ENCODE measurements at places on chromosomes 16 and 17.

GRCh38 chr17:11807606-11808005 lies 189.7 kb downstream of the ZNF18 start:
- no peak for DNase-seq

DNA sequence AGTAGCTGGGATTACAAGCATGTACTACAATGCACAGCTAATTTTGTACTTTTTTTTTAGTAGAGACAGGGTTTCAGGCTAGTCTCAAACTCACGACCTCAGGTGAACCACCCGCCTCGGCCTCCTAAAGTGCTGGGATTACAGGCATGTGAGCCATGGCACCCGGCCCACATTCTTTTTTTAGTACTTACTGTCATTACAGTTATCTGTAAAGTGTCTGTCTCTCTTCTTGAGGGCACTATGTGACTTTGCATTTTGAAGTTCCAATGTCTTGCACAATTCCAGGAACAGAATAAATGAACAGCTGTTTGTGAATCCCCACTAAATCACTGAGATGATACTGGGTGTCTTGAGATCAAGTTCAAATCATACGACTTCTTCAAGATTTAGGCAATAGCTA lies 1540.3 kb downstream of the CDH11 start:
- no peak for DNase-seq

DNA sequence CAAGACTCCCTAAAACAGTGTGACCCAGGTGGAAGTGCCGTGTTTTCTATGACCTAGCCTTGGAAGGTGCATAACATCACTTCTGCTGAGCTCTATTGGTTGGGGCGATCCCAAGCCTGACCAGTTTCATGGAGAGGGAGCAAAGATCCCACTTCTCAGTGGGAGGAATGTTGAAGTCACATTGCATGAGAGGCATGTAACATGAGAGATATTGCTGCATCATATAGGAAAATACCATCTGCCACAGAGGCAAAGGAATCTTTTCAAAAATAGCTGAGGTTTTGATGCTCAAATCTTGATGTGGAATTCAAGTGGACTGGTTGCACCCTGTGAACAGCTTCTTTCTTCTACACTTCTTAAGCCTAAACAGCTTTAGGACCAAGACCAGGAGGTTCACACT lies 56.4 kb upstream of the NLRP1 start:
- DNase-seq: no peak

DNA sequence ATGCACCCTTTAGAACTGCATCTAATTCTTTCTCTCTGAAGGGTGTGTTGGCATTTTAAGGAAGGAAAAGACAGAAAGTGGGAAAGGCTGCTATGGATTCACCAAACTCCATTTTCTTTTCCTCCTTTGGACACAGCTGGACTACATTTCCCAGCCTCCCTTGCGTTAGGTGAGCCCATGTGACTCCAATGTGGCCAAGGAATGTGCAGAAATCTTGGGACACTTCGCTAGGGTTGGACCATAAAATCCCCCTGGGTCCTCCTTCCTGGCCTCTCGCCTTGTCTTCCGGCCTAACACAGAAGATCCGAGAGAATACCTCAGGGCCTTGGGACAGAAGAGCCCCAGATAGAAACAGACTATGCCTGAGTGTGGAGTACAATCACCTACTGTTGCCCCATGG lies 56.3 kb downstream of the ABCC12 start:
- DNase-seq: no peak

- no peak for DNase-seq
Measured at GRCh38 chr17:69555056-69555455, 140.6 kb downstream of the MAP2K6 start.

GRCh38 chr16:78593352-78593751 lies 493.9 kb downstream of the WWOX start:
- no peak for DNase-seq

GRCh38 chr16:48323783-48324775 lies 61.1 kb downstream of the SIAH1 start:
- DNase-seq: no peak

DNA sequence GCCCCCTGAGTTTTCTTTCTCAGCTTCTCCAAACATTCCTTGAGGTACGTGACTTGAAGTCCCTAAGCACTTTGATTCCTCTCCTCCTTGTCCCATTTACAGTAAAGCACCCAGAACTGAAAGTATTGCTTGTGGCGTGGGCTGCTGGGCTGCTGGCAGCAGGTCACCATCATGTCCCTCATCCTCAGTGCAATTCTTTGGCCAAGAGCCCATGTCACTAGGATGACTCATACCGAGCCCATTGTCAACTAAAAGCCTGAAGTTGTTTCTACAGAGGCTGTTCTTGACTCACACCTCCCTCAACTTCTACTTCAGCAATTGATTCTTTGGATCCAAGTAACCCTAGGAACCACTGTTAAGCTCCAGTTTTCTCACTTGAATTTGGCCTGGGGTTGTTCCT lies 54.3 kb downstream of the KPNA2 start:
- peak; percentile 14 for DNase-seq

DNA sequence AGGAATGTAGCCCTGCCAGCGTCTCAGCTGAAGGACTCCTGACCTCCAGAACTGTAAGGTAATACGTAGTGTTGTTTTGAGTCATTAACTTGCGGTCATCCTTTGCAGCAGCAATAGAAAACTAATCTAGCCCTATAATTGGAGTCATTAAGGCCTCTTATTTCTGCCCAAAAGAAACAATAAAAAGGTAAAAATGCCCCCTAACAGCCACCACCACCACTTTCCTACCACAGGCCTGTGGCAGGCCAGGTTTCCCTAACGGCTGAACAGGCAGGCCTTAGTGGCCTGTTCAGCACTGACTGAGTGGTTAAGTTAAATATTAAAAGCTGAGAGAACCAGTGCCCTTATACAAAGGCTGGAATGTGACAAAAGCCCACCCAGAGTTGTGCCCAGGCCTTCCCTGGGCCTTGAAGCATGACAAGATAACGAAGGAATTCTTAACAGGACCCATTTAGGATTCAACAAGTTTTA lies 286.5 kb upstream of the ERCC4 start:
- DNase-seq: no peak

DNA sequence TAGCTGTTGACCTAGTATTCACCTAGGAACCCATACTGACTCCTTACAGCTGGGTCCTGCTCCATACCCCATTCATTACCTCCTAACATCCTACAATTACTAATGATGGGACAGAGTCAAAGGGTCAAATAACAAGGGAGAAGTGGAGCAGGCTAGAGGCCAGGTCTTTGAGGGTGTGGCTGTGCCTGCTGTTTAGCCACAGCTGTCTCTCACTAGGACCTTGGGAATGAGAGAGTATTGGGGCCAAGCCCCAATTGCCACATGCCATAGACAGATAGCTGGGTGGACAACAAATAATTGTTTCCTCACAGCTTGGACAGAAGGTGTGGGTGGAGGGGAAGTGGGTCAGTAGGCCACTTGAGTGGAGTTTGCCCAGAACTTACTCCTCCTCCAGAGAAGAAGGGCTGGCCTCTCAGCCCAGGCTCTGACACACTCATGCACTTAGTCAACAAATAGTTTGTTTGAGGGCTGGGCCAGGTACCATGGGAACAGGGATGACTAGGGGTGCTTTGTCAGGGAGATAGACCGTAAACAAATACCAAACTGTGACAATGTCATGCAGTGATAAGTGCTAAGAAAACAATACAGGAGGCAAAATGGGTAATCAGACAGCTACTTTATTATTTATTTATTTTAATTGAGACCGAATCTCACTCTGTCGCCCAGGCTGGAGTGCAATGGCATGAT lies 10.2 kb upstream of the CENPT start:
- no peak for DNase-seq

DNA sequence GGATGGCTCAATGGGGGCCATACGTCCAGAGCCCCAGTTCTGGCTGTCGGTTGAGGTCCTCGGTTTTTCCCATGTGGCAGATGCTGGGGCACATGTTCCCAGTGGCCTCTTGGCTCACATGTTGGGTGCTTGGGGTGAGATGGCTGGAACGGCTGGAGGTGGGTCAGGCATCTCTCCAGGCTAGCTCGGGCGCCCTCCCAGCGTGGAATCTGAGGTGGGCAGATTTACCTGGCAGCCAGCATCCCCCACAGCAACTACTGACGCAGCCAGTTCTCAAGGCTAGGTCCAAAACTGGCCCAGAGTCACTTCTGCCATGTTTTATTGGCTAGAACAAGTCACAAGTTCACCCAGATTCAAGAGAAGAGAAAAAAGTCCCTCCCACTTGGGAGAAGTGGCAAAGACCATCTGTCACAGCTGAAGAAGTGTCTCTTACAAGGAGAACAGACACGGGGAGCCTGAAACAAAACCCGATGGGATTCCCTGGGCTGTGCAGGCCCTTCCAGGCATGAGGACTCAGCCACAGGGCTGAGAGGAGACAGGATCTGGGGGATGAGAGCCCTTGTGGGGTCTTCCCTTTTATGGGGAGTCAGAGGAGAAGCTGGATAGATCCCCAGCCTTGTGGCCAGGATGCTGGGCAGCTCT lies 15.2 kb downstream of the ACE start:
- DNase-seq: no peak

DNA sequence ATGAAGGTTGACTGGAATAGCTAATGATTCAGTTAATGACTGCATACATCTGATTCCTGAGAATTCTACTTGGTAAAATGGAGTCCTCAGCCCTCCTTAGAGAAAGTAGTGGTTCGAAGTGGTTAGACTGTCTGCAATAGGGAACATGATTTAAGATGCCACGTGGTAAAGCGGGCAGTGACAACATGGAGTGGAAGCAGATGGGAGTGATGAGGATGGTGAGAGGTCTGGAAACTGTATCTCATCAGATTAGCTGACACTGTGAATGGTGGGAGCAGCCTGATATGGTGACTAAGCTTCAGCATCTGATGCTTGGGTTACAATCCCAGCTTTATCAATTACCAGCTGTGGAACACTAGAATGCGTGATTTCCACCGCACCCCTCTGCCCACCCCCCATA lies 8.4 kb downstream of the CDH11 start:
- DNase-seq: no peak

- no peak for DNase-seq
Measured at GRCh38 chr17:77492446-77493237, 351.9 kb downstream of the SEC14L1 start.

DNA sequence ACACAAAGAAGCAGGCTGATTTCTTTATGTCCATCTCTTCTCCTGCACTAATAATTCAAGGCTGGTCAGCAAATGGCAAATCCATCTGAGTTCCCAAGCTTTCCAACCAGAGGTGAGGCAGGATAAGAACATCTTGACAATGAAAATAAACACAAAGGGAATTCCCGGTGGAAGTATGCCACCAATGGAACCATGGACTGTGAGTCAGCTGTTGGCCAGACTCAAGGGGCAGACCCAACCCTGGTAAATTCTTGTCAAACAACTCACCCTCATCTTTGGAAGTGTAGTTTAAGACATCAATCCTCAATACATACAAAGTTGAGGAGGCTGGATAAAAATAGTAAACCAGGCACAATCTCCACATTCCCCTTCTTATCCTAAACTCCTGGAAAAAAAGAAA lies 74.3 kb upstream of the CES5A start:
- DNase-seq: no peak

DNA sequence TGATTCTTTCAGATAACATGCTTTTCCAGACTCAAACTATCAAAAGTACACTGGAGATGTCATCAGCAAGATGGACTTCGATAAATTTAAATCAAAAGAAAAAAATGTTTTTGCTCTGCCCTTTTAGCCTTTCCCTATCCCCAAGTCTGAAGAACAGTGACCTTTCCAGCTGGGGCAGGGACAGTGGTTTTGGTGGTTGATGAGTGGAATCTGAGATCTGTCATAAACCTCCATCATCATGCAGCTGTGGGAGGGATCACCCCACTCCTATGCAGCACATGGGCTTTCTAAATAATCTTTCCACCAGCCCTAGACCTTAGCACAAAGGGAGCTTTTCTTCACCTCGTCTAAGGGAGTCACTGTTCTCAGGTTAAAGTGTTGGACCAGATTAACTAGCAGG lies 869.5 kb upstream of the SOX9 start:
- DNase-seq: no peak

- peak; percentile 56 for DNase-seq
Measured at GRCh38 chr17:78383725-78384471, 5.4 kb downstream of the PGS1 start.

DNA sequence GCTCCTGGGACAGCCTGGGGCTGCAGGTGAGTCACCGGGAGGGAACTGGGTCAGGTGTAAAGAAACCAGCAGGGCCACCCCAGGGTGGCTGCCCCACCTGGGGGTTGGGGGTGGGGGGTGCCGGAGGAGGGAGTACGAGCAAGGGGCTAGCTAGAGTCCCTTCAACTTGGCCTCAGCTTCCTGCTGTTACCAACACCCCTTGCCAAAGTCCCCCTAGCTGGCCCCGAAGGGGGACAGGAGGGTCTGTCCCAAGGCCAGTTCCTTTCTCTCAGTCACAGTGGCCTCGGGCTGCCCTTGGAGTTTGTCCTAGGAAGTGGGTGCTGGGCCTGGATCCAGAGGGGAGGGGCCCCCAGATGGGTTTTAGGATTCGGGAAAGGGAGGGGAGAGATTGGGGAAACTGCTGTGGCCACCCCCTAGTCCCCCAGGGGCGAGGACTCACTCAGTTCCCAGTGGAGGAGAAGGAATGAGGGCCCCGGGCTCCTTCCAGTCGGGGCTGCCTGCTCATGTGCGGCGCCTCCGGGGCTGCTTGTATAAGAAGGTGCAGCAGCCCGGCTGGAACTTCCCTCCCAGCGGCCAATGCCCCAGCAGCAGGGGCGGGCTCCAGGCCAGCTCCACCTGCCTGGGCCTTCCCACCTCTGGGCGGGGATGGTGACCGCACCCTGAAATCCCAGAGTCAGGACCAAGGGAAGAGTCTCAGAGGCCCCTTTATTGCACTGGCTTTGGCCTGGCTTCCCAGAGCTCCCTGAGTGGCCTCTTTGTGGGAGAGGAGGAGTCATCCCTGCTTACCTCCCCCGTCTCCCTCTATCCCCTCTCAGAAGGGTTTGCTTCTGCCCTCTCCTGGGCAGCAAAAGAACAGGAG lies 7.3 kb downstream of the ARHGAP27 start:
- no peak for DNase-seq

DNA sequence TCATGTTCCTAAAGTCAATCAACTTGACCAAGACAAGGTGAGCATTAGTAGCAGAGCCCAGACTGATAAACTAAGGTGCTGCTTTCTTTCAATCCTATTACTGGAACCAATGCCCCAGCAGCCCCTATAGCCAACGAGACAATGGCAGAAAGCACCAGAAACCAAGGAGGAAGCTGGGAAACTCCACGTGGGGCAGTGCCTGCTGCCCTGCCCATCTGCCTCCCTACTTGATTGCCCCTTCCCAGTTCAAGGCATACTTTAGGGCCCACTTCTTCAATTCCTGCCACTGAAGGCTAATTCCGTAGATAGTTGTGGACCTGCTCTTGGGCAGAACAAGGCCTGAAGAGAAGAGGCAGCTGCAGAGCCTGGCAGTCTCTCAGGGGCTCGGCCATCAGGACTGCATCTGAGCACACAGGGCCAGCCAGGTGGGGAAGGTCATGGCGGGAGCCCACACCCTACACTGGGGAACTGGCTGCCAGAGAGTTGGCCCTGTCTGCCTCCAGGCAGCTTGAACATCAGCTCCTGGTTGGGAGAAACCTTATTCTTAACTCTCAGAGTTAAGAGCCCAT lies 30.9 kb downstream of the WSB1 start:
- no peak for DNase-seq

DNA sequence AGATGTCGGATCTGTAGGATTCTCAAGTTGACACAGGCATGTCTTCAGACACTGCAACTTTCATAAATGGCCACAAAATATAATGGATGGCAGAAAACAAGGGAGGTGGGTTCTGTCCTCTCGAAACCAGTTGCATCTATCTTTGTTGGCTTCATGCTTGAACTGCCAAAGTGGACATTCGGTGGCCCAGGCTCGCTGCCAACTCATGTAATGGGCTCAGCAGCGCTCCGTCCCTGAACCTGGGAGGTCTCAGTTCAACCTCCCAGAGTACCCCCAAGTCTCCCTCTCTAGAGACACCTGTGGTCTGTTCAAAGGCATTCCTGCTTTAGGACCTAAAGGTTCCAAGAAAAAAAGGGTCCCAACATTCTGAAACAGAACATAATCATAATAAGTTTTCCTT lies 71.9 kb downstream of the NXN start:
- DNase-seq: no peak

All from GDM1 (cell line).